ENCODE measurements at places on chromosomes 2 and 18.

- DNase-seq, result peak; percentile 64
Observed at GRCh38 chr18:23887035-23887434, 127.5 kb upstream of the TTC39C start.

- DNase-seq, result no peak
Observed at GRCh38 chr2:112156152-112156986, 18.2 kb downstream of the FBLN7 start.

GRCh38 chr2:226658555-226658954 is 141.1 kb downstream of the IRS1 start:
- no peak for DNase-seq

- DNase-seq, result no peak
Observed at GRCh38 chr18:8980496-8980895, 122.0 kb upstream of the NDUFV2 start.

DNA sequence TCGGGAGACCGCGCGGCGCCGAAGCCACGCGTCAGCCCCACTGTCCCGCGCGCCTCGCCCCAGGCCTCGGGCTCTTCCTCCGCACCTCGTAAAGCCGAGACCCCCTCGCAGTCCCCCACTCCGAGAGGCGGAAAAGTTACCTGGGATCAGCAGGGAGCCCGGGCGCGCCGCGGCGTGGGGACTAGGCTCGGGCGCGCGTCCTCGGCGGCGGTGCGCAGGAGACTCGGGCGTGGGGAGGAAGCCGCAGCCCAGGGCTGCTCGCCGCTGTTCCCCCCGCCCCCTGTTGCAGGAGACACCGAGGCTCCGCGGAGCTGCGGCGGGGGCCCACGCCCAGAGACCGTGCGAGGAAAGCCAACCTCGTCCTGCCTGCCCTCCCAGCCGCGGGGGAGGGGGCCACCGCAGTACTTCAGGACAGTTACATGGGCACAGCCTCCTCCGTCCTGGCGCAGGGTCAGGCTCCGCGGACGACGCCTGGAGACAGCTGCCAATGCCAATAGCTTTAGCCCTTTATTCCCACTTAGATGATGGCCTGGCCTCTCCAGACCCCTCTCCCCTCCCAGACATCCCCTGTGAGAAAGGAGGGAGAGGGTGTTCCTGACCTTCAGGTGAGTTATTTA is at the start of gene EPB41L3:
Gene EPB41L3 (minus strand): TSS at position 225 of the 617 bp plus-strand sequence. CDS start 54,814 bp downstream, outside the sequence.
- peak; percentile 58 for DNase-seq

- DNase-seq, result no peak
Observed at GRCh38 chr2:47019532-47019931, 103.9 kb upstream of the MCFD2 start.

- no peak for DNase-seq
Observed at GRCh38 chr2:174614261-174614660, 16.7 kb upstream of the WIPF1 start.

GRCh38 chr2:139217641-139218040 is 437.5 kb upstream of the NXPH2 start:
- DNase-seq, result peak; percentile 62

- DNase-seq, result no peak
Observed at GRCh38 chr2:165601065-165601830, 131.8 kb downstream of the CSRNP3 start.

- no peak for DNase-seq
Observed at GRCh38 chr18:80175451-80176204, 66.6 kb downstream of the ADNP2 start.

GRCh38 chr18:75170022-75170789 is 38.7 kb downstream of the PTGR3 start:
- no peak for DNase-seq

DNA sequence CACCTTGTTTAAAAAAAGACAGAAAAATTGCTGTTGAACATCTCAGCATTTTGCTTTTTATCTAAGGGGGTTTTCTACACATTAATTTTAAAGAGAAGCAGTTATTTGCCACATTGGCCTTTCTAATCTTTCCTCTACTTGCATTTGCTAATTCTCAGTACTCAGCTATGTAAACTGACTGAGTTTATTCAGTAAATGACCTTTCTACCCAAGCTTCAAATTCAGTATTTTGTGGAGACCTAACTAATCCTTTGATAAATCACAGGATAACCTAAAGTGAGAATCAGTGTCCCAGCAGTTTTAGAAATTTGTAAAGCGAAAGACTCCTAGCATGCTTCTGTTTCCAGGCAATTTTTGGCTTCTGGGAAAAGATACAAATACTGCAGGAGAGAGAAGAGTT is 288.4 kb downstream of the ASXL3 start:
- DNase-seq, result no peak

DNA sequence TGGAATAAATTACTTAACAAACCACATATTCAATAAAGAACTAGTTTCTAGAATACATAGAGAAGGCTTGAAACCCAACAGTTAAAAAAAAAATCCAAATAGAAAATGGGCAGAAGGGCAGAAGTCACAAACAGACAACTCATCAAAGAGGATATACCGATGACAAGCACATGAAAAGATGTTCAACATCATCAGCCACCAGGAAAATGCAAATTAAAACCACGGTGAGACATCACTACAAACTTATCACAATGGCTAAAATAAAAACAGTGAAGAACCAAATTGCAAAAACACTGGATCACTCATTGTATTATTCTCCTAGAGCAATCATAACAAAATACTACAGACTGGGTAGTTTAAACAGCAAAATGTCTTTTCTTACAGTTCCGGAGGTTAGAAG is 14.5 kb downstream of the SESTD1 start:
- DNase-seq, result no peak

GRCh38 chr18:41121116-41121826 is 833.8 kb upstream of the PIK3C3 start:
- DNase-seq, result no peak

GRCh38 chr2:27502142-27502541 is 5.5 kb downstream of the GCKR start:
- no peak for DNase-seq

DNA sequence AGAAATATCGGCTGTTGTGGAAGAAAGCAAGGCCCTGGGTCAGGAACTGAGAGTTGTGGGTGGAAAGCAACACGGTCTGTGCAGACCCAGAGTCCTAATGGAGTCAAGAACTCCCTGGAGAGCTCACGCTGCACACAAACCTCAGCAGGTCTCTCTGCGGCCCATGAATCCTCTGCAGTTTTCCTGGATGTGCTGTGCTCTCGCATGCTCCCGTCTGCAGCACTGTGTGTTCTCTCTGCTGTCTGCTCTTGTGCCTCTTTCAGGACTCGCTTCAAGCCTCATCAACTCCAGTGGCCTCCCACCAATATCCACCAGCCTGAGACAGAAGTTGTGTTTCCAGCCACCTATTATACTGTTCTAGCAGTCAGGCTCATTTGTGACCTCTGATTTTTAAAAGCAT is 24.3 kb downstream of the RNU4ATAC start:
- DNase-seq, result peak; percentile 38

DNA sequence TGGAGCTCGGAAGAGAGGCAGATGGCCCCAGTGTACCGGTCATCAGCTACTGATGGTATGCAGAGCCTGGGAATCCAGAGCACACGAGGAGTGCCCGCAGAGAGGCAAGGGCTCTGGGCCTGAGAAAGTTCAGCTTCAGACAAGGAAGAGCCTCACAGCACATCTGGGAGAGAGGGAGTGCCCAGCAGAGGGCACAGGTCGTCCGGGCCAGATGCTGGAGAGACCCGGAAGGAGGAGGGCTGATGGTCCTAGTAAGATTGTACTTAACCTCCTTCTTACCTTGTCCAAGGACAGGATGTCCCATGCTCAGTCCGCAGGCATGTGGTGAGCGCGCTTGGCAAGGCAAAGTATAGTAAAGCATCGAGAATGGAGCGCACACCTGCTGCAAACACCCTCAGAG is 24.4 kb upstream of the CHMP1B start:
- no peak for DNase-seq

- no peak for DNase-seq
Observed at GRCh38 chr2:128467321-128467969, 148.8 kb upstream of the HS6ST1 start.

- no peak for DNase-seq
Observed at GRCh38 chr18:22088996-22089640, 80.3 kb upstream of the GATA6 start.

GRCh38 chr2:215748446-215748845 is 264.9 kb downstream of the MREG start:
- DNase-seq, result no peak

DNA sequence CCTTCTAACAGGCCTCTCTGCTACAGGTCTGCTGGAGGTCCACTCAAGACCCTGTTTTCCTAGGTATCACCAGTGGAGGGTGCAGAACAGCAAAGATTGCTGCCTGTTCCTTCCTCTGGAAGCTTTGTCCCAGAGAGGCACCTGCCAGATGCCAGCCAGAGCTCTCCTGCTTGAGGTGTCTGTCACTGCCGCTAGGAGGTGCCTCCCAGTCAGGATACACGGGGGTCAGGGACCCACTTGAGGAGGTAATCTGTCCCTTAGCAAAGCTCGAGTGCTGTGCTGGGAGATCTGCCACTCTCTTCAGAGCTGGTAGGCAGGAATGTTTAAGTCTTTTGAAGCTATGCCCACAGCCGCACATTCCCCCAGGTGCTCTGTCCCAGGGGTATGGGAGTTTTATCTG is 140.6 kb downstream of the BAZ2B start:
- DNase-seq, result no peak

- no peak for DNase-seq
Observed at GRCh38 chr2:159042115-159042850, 73.8 kb downstream of the TANC1 start.

- DNase-seq, result peak; percentile 75
Observed at GRCh38 chr18:46917108-46917802, at the start of the genes KATNAL2 and PIAS2. KATNAL2 (plus strand) TSS chr18:46917602; CDS start chr18:46946873, 29,271 bp downstream. PIAS2 (minus strand) TSS chr18:46917507; CDS start chr18:46917345, 162 bp downstream.

- peak; percentile 37 for DNase-seq
Observed at GRCh38 chr2:169363560-169364150, 1.3 kb upstream of the LRP2 start.

DNA sequence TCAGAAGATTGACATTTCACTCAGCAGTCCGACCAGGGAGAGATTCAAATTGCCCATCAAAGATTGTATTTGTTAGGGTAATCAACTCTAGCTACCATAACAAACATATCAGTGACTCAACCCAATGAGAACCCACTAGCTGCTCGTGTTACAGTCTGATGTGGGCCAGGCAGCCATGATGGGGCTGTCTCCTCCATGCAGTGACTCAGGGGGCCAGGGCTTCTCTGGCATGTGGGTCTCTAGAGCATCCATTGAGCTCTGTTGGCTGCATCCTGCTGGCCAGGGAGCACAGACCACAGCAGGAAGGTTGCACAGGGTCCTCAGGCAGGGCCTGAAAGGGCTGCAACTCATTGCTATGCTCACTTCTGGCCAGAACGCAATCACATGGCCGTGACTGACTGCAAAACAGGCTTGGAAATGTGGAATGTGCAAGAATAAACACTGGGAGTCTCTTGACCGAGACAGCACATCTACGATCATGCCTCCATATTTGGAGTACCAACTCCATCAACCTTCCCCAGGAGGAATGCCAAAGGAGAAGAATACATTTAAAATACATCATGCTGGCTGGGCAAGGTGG is 216.8 kb downstream of the EIPR1 start:
- no peak for DNase-seq

GRCh38 chr2:234406085-234406484 is 90.8 kb downstream of the ARL4C start:
- no peak for DNase-seq

DNA sequence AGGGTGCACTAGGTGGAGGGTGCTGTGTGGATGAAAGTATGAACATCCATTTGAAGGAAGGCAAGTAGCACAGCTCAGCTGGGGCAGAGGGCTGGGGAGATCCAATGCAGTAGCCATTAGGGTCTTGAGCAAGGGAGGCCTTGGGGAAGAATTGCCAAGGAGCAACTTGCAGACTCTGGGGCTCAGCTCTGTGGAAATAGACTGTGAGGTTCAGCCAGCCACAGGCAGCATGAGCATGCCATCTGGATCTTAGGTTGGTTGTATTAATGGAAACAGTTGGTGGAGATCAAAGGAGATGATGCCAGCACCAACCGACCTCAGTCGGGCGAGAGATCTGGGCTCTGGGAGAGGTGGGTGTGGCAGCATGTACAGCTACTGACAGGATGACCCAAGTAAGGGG is 5.6 kb downstream of the ZAP70 start:
- no peak for DNase-seq

- no peak for DNase-seq
Observed at GRCh38 chr2:46951290-46952064, 35.9 kb upstream of the MCFD2 start.

DNA sequence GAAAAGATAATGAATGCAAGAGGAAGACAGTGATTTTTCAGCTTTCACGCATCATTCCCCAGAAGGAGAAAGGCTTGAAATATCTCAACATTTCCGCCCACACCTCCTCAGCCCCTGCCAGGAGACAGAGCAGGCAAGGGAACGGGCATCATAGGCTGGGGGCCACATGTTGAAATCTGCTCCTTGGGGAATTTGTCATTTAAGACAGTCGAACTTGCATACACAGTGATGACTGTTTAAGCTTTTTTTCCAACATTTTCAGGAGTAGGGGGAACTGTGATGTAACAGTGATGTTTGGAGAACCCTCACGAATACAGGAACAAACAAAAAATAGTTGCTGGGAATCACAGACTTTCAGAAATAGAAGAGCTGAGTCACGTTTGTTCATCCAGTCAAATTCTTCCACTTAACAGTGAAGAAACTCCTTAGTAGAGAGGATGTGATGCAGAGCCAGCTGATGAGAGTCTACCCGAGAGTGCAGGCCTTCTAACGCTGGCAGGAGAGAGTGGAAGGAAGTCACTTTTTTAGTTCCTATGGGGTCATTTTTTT is 266.8 kb downstream of the ALPK2 start:
- no peak for DNase-seq

- no peak for DNase-seq
Observed at GRCh38 chr2:85810371-85811179, 56.8 kb downstream of the ATOH8 start.

DNA sequence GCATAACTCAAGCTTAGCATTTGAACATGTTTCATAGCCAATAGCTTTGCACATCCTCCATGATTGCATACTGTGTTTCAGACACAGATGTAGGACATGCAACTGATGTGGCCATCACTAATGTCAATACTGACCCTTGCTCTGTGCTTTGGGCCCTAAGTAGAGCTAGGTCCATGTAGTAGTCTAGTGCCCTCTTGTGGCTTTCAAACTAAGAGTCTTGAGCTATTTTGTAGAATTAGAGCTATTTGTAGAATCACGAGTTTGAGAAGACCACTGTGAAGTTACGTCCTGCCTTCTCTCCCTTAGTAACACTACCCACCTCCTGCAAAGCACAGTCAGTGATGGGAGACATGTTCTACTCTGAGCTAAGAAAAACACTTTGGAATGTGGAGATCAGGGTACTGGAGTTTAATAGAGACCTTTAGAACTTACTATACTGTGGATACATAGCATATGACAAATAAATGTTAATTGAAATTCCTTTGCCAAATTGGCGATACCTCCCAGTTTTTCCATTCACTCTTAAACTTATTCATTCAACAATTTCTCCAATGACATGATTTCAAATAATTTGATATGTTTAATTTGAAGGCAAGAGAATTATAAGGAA is 306.5 kb upstream of the TNP1 start:
- peak; percentile 26 for DNase-seq

DNA sequence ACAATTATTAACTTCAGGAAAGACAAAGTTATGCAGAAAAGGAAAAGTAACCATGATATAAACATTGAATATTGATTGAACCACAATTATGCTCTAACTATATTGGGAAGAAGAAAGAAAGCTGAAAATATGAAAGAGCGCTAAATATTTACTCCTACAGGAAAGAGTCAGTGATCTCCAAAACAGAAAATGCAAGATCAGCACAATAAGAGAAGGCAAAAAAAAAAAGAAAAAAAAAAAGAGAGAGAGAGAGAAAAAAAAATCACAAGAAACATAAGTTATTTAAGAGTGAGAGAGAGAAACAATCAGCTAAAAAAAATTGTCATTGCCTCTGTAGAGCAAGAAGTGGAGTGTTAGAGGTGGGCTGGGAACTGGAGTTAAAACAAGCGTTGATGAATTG is 28.9 kb upstream of the ELAC1 start:
- no peak for DNase-seq

GRCh38 chr2:229096409-229097066 is 174.5 kb downstream of the PID1 start:
- DNase-seq, result no peak

All from NCI-H2171 treated with DMSO at 0.1 percent for 48 hours (cell line).